ENCODE measurements at places on chromosomes 6 and 20.

DNA sequence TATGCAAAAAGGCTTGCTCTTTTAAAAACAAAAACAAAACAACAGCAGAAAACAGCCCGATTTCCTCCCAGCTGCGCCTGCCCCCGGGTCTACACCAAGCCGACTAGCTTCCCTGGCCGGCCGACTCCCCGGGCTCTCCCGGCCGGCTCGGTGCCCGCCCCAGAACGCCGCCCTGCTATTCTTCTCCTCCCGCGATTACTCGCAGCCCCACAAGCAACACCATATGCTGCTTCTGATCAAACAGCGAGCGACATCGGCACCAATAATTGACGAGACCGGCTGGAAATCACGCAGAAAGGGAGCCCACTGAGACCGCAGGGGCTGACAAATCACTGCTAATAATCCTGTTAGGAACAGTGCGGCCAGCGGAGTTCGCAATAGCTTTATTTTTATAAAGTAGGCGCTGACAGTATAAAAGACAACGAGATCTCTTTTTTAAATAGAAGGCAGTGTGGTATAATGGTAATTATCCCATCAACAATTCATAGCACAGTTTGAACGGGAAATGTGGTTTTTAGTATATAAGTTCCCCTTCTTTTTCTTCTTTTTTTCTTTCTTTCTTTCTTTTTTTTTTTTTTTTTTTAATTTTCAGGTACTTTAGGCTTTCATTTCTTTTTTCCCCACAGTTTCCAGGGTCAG, 3.3 kb downstream of the SIM1 start:
- DNase-seq = no peak

DNA sequence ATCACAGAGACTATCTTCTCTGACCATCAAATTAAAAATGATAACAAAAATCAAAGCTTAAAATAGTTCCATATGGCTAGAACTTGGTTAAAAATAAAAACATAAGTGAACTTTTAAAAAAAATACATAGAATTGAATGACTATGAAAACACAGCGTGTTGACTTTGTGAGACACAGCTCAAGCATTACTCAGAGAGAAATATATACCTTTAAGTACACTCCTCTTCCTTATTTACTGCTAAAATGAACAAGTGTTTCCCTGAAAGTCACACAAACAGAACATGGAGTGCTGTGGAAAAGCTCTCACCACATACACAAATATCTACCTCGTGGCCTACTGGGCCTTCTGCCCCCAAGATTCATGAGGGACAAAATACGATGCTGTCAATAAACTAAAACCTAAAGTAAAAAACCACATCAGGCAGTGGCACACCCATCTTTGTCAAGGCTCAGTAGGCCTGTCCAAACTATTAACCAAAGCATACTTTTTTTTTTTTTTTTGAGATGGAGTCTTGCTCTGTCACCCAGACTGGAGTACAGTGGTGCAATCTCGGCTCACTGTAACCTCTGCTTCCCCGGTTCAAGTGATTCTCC, 7.5 kb downstream of the FAXC start:
- no peak for DNase-seq

DNA sequence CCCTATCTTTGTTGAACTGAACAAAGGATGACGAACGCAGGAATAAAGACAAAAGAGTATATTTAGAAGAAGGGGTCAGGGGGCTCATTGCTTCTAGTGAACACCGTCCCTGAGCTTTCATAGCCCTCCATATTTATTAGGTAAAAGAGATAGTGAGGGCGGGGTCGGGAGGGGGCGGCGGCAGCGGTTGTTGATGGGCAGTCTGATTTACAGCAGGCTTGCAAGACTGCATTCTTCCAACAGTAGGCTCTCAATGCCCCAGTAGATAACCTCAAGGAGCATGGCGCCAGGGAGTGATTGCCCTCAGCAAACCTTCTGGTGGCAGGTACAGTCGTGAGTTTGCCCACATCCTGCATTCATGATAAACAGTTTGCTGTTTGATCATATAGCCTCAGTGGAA, 563.3 kb upstream of the SYNCRIP start:
- DNase-seq = no peak

DNA sequence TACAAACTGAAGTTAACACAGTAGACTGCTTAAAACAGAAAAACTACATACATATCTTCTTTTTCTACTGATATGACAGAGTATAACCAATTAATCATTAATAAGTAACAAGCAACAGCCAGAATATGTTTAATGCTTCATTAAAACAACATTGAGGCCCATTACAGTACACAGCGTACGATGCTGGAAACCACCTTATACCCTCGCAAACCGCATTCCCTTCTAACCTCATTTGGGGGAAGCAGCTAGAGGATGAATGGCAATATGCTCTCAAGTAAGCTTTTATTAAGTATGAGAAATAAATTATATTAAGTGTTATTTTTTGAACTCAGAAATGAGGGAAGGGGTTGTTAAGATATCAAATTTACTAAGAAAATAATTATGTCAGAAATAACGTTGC, 142.4 kb downstream of the GMDS start:
- no peak for DNase-seq

All from D721Med (cell line).